ENCODE measurements at places on chromosomes 4 and X.

- no peak for DNase-seq
Observed at GRCh38 chr4:168577624-168578023, 80.8 kb downstream of the PALLD start.

DNA sequence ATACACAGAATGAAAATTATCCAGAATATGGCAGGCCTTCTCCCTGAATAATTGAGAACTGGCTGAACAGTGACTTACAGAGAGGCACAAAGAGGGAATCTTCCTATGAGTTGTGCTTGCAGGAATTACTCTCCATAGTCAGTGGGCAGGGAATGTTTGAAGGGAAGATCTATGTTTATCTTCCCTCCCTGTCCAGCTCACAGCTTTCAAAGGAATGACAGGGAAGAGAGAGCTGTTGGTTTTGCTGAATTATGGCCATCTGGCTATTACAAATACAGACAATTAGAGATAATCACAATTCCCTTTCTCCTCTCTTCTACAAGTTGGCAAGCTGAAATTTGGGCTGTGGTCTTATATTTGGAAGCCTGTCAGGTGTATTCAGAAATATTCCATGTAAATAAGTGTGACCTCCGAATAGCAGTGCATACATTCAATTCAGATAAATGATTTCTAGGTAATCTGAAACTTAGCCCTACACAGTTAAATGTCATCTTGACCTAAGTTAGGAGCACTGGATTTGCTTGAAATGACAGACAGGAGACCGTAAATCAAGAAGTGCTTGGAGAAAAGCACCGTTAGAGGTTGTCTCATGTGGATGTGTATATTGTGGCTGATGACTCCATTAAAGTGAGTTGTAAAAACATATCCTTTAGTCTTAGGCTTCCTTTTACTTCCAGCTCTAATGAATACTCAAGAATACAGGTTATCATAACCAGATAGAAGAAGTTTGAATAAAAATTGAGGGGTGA, 136.8 kb downstream of the C4orf33 start:
- no peak for DNase-seq

DNA sequence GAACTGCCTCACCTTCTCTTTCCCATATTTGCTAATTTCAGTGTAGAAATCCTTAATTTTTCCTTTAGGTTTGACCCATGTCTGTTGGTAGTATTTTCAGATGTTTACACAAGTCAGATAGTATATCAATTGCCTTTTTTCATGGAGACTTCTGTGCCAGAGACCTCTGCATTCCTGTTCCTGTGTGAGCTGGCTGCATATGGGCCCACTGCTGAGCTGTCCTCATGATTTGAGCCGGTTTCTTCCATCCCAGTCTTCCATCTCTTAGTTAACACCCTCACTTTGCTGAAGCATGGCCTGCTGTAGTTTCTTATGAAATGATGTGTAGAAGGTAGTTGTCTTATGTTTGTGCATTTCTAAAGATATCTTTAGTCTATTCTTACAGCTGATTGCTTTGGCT, 40.0 kb downstream of the CDS1 start:
- no peak for DNase-seq

DNA sequence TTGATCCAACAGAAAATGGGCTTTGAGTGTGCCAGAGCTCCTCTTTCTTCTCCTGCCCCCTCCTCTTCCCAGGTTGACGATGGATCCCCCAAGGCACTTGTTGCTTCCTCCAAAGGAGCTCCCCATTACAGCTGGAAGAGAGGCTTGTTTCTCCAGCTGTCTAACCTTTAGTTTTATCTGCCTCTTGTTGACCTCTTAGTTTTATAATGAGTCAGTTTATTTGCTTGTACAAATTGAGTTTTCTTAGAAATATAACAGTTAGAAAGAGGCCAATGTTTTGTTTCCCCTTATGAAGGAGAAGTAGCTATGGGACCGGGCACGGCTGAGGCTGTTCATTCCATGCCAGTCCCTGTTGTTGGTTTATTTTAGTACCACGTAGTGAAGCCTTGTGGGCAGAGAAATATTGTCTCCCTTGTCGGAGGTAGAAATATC, 158.2 kb downstream of the SPRY1 start:
- DNase-seq = no peak

DNA sequence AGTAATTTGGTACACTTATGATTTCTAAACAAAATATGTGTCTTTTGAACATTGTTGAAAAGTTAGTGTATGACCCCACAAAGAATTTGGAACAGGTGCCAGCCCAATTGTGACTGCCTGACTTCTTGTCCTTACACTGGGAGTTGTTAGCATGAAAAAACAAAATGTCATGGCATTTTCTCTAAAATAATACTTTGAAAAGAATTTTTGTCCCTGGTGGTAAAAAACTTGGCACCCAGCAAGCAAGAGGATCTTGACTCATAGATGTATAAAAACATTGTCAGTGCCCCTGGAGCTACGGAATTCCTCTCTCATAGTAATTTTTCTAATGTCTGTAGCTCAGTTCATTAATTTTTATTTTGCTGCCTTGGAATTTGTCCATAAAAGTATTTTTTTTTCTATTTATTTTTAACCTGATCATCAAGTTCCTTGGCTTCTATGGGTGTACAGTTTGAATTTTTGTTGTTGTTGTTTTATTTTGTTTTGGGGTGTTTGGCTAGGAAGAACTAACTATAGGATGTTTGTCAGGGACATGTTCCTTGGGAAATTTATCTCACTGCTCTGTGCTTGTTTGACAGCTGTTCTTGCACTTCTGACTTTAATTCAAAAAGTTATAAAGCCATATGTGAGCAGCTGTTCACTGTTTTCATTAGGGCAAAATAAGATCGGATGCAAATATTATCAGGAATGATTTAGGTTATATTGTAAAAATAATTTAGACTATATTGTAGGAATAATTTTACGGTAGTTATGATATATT, 95.4 kb upstream of the NUDT6 start:
- DNase-seq = no peak

- no peak for DNase-seq
Observed at GRCh38 chr4:87933337-87933736, 42.2 kb upstream of the SPP1 start.

- DNase-seq = no peak
Observed at GRCh38 chr4:149923736-149924135, 108.1 kb upstream of the IQCM start.

- DNase-seq = no peak
Observed at GRCh38 chrX:50093625-50094024, 107.2 kb downstream of the AKAP4 start.

DNA sequence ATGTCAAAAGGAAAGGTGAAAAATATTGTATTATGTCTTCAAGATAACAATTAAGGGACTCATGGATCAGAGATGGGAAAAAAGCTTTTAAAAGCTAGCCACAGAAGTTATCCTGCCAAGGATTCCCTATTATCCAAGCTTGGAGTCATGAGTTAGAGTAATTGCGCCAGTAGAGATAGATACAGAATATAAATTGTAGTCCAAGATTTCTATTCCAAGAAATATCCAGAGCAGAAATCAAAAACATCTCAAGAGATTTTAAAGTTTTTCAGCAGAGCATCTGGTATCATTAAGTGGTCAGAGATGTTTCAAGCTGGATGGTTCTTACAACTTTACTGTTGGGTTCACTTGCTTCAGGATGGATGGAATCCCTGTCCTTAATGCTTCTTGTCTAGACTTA, 186.7 kb downstream of the PCDH18 start:
- DNase-seq = no peak

DNA sequence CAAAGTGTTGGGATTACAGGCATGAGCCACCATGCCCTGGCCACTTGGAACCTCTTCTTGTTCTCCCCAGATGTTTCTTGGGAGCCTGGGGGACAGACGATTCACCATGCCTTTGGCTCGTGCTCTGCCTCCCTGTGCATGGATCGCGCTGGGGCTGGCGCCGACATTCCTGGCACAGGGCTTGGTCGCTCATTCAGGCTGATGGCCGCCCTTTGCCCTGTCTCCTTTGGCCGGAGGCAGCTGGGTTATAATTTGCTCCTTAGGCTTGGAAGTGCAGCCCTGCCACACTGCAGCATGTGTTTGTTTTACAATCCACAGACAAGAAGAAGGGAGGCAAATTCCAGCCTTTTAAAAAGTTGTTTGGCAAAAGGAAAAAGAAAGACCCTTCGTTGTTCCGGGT, 115.3 kb downstream of the AASDH start:
- DNase-seq = no peak

DNA sequence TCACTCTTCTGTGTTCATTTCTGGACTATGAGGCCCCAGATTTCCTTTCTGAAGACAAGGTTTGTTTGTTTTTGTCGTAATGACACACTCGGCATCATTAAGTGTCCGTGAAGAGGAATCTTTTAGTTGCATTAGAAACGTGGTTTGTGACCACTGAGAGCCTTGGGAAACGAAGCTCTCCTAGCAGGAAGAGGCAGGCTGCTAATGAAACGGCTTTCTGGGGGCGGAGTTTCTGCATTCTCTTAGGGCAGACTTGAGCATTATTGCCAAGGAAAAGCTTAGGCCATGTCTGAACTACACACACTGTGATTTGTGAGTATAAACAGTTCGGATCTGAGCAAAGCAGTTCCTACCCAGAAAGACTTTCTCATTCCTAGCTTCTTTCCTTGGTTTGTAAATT, 64.0 kb downstream of the SOX3 start:
- no peak for DNase-seq

DNA sequence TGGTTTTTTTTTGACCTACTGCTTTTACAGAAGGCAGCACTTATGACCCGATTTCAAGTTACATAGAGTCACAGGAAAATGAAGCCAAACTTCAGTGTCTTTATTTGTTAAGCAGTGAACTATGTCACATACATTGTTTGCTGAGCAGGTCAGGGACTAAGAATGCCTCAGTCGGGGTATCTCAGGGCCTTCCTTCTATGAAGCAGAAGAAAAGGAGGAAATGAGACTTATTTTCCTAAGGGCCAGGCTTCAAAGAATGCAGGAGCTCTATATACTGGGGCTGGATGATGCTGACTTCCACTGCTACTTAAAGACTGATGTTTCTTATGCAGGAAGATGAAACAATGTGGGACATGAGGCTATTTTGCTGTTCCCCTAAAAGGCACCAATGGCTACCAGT, 558.4 kb upstream of the IGFBP7 start:
- DNase-seq = no peak

DNA sequence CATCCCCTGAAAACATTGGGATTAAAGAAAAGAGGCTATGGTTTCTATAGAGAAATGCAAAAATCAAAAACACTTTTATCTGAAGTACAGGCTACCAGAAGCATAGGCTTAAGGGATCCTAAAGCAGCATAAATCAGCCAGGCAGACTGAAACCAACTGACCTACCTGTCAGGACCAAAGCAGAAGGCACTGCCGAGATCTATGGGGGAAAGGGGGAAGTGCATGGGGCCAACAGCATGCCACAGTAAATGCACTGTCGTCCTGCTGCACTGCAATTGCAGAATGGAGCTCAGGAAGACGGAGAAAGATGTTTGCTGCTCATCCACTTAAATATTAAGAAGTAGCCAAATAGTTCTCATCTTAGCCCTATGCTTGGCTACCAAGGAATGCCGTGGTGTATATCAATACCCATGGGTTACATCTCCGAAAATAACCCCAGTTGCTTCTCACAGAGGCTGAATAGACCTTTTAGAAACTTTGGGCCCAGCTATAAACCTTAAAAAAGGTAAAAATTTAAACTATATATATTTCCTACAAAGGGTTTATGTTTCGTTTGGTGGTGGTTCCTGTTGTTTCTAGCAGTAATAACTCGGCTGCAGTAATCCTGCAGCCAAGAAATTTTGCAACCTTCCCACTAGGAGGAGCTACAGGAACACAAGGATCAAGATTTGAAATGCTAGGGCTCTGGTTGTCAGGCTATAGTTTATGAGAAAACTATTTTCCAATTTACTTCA, 312.2 kb upstream of the DIAPH2 start:
- peak; percentile 60 for DNase-seq

- DNase-seq = no peak
Observed at GRCh38 chr4:141240259-141240658, 19.6 kb downstream of the ZNF330 start.

DNA sequence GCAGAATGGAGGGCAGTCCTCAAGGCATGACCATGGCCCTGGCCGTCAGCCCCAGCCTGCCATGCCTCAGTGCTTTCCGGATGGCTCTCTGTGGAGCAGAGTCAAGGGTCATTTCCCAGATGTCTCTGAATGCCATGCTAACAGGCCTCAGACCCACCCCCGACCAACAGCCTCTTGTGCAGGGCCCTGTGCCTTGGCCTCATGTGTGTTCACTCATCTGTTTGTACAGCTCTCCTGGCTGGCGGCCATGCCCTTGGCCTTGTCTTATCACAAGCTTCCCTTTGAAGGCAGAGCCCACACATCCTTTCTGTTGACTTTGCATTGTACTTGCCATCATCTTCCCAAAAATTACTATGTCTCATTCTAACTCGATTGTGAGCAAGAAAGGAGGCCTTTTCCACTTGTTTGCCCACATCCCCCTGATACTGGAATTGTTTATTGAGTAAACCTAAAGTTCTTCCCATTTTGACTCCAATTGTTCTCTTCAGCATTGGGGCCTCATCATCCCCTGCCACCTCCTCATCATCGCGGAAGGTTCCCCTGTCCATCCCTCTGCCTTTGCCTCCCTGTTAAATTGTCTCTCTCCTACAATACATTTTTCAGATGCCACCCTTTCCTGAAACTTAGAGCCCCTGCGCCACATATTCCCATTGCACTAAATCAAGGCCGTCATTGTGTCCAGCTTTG, 6.3 kb downstream of the CA5B start:
- DNase-seq = no peak

DNA sequence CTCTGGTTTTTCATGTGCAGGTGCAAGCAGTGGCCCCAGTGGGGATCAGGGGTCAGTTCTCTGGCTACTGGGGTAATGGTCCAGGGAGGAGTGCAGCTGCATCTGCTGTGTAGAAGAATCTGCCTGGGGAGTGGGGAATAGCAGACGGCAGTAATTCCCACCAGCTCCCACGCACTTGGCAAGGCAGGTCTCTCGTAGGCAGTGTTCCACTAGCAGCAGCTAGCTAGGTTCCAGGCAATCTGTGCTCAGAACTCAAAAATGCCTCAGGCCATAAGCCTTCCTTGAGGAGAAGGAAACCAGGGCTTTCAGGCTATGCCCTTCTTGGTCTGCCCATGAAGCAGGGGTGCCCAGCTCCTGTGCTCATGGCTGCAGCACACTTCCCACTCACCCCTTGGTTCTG, 38.8 kb downstream of the DCLK2 start:
- no peak for DNase-seq

DNA sequence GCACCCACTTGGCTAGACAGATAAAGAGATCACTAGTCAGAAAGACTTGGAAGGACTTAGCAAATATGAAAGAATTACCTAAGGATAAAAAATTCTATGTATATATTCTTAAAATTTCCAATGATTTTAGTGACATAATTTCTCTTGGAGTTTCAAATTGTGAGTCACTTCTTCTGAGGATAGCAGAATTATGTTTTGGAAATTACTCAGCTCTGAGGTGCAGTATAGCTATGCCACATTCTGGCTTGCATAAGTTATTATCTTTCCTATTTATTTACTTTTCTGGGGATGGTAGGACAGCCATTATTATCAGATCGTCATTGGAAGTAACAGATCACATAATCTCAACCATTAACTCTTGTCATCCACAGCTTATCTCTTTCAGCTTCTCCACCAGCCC, 853.5 kb downstream of the TRIML1 start:
- DNase-seq = no peak
